ENCODE measurements at places on chromosomes 4 and X.
A peak's percentile ranks its signal among the peaks of the same experiment; 100 is the strongest.

GRCh38 chrX:24259544-24260240 is 54.2 kb downstream of the SUPT20HL2 start:
- DNase-seq = peak; percentile 59

GRCh38 chr4:119550857-119551532 is 77.6 kb downstream of the PDE5A start:
- DNase-seq = no peak

DNA sequence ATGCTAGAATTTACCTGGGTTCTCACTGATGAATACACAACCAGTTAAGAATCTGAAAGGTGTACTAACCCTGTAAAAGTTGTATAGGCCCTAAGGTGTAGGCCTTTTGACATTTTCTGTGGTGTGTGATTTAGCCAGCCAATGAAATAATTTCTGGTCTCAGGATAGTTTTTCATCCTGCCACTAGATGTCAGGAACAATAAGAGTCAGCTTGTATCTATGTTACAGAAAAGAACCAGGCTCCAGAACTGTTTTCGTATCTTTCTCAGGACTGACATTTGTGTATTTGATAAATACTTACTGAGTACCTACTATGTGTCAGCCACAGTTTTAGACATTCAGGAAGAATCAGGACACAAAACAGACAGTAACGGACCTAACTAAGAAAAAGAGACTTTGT is 673.6 kb upstream of the TENM3 start:
- DNase-seq = peak; percentile 24

DNA sequence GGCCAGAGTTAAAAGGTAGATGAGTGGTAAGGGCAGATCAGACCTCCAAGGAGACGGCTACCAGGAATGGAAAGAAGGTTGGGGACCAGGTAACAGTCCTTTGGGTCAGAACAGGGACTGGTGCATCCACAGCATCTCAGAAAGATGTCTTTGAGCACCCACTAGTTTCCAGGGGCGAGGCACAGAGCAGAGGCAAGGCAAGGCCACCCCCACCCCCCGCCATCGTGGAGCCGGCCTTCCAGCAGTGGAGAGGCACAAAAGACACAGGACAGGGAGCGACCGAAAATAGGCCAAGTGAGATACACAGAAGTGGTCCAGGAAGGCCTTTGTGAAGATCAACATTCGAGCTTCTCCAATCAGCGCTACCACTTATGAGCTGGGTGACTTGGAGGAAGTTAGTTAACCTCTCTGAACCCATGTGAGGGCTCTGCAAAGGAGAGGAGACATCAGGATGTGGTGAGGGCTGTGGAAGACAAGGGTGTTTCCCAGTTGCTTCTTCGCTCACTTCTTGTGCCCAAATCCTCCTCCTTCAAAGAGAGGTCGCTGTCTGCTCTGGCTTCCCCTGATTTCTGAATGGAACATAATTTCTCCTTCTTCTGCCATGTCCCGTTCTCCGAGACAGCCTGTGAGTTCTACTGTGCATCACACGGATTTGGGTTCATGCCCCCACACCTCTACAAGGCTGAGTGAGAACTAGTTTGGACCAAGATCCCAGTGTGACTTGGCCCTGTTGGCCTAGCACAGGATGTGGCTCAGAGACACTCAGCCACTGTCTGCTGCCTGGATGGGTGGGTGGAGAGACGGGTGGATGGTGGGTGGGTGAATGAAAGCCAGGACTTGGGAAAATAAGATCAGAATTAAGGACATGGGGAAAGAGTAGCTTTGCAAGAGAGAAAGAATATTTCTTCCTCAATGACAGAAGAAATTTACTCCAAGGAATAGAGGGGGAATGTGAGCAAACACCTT is 16.7 kb upstream of the MSX1 start:
- DNase-seq = no peak

GRCh38 chr4:83112231-83112630 is 2.3 kb downstream of the PLAC8 start:
- DNase-seq = peak; percentile 94

- peak; percentile 21 for DNase-seq
Measured at GRCh38 chr4:86330961-86331742, 28.7 kb downstream of the MAPK10 start.

DNA sequence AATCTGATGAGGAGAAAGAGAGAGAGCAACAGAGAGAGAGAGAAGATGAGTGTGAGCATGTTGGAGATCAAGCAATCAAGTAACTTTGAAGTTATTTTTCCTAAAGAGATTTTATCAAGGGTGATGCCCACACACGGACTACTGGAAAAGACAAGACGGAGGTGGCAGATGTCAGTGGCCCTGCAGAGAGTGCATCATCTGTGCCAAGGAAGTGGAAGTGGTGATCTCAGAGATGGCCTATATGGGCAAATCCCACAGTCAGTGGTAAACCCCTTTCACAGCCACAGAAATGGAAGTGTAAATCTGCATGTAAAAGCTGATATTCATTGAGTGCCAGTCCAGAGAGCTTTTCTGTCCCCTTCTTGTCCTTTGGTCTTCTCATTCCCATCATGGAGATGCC is 577.2 kb upstream of the AADAT start:
- peak; percentile 41 for DNase-seq

Measured in MV-4-11 (cell line).